ENCODE measurements at places on chromosomes 2 and 18.

- no peak for DNase-seq
Measured at GRCh38 chr18:23658285-23658684, 4.4 kb downstream of the ANKRD29 start.

DNA sequence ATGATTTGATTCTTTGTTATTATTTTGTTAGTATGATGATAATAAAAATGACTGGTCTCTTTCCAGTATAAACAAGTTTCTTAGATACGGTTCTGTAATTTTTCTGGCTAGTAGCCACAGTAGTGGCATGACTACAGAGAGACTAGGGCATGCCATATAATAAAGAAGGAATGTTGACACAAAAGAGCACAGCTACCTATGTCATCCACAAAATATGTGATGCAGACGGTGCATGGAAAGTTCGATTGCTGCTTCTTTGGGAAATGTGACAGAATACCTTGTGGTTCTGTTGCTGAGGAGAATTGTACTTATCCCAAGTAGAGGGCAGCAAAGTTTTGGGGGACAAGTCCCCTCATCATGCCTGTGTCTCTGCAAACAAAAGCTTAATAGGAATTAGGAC is 26.1 kb upstream of the SETBP1 start:
- DNase-seq, result no peak

DNA sequence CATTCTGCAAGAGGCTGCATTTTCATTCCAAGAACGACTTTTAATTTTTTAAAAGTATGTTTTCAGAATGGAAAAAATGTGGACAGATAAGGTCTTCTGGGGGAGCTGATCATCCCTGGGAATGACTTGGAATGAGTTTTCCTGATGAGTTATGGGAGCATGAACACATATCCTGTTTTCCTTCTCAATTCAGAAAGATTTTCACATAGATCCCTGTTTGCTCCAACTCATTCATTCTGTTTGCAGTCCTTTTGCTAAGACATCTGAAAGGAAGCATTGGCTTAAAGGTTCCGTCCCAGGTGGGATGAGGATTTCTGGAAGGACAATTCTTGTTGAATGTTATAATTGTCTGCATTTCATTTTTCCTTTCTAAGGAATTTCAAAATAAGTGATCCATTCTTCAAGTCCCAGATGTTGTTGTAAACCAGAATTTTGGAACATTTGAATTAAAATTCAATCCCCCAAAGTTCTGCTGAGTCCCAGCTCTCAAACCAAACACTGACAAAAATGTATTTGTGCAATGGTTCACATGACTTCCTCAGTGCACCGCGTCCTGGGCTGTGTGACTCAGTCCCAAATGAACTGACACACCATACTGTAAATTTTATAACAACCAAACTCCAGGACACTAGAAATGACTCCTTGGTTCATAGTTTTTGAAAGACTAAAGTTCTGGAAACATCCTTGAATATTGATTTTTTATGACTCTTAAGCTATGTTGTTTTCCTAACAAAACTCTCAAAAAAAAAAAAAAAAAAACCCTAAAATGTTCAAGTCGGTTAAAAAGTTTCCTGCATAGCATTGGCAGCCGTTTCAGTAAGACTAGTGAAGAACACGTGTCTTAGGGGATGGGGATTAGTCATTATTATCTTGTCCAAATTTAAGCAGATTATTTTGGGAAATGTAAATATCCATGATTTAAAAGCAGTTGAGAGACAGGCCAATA is 281.8 kb upstream of the TCF4 start:
- DNase-seq, result no peak

GRCh38 chr2:52668724-52669123 is 1098.9 kb upstream of the CHAC2 start:
- no peak for DNase-seq

DNA sequence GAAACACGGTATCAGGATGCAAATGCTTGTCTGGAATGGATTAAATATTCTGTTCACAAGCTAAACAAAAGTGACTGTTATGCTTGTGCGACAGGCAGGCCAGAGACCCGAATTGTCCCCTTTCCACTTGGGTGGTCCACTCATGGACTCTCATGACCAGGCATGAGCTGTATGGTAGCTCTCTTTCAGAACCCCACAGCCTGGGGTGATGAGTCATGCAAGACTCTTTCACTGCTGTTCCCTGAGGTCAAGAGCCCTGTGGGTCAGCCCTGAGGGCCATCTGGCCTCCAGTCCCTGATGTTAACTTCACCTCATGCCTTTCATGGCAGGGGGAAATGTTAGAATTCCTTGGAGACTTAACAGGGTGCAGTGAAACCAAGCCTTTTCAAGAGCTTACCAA is 13.7 kb upstream of the SAP130 start:
- DNase-seq, result no peak

GRCh38 chr2:109172556-109173105 is 43.6 kb downstream of the SH3RF3 start:
- DNase-seq, result no peak

DNA sequence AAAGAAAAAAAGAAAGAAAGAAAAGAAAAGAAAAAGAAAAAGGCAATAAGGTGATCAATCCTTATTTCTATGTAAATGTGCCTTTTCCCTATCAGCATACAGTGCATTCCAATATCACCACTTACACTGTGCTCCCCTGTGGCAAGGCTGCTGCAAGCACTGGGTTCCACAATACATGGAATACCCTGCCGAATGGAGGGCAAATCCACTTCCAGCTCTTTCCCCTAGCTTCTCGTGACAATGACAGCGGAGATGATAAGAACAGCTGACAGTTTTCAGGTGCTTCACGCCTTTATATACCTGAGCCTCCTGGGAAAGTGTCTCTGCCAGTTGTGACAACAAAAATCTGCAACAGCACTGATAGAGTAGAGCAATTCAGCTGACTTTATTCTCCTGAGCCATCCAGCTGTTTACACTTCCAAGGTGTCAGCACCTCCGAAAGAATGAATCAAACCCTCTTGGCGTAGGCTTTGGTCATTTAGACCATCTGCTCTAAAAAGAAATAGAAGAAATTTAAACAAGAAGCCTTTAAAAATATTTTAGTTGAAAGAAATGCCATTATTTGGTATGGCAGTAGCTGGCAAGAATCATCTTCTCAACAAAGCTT is 135.2 kb upstream of the RNF152 start:
- no peak for DNase-seq

DNA sequence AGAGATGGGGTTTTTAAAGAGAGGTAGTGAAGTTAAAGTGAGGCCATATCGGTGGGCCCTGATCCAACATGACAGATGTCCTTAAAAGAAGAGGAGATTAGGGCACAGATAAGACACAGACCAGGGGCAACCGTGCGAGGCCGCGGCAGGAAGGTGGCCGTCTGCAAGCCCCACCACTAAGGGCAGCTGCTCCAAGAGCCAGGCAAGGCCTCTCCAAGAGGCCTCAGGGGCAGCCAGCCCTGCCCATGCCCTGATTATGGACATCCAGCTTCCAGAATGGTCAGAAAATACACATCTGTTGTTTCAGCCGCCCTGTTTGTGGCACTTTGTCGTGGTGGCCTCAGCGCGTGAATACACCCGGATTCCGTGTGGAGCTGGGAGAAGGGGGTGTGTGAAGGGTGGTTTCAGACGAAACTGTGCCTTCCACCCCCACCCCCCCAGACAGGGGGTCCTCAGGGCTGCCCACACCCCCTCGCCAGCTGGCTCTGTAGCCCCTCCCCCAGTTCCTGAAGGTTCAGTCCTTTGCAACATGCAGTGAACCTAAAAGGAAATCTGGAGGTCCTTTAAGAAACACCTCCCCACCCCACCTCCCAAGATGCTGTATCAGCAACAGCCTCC is 74.1 kb upstream of the SMAD7 start:
- DNase-seq, result no peak

DNA sequence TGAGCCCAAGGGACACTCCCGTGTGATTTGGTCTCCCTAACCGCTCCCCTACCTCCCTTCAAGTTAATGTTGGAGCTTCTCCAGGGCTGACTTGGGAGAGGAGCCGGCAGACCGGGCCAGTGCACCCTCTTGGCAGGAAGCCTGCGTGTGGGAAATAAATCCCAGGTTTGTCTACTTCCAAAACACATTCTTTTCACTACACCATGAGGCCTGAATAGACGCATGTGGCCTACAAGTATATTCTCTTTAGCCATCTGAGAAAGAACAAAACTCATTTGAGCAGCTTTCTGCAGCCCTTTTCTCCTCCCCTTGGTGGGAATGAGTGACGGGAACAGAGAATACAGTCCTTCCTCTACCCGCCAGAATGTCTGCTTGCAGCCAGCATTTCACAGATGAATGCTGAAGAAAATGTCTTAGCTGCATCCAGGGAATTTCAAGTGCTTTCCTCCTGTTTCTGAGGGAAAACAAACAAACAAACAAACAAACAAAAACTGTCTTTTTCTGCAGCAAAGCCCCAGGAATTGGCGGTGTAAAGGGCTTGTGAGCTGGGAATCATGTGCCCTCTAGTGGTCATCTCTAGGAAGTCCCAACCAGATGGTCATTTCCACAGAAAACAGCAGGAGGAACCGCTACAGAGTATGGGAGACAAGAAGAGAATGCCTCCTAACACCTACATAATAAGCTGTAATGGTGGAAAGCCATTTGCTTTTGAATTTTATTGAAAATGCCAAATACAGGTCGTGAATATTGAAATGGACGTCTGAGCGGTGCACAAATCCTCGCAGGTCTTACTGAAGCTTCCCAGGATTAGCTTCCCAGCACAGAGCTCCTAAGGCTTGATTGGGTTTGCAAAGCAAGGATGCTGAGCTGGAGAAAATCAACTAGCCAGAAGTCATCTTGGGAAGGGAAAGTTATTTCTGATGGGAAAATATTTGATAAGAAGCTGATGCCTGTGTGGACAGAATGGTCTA is 41.2 kb upstream of the DAPL1 start:
- DNase-seq, result no peak
